H1 (cell line): ENCODE measurements at places on chromosomes 5 and 9. TPM values are rescaled to one million over a fixed set of nuclear protein-coding genes. Genes with fewer than 3 reads are reported as not detected.

Gene CCDC192
- 0.61 and 0.63 TPM in 2 replicates for total RNA-seq

Gene SNCB
- 5.9 and 6.9 TPM in 2 replicates for total RNA-seq

Gene ADAMTS2
- 5.2 and 7.3 TPM in 2 replicates for total RNA-seq

Gene KCNMB1
- 0.10 and 0.19 TPM in 2 replicates for total RNA-seq

Gene PALM2AKAP2
- 11.8 and 20.5 TPM in 2 replicates for total RNA-seq

Gene RGS3
- total RNA-seq, result 18.2 TPM in 2 replicates
